Activated naive CD4-positive, alpha-beta T cell treated with anti-CD3 and anti-CD28 coated beads, Interleukin-2, amount 50 U/mL, for 16 hours (primary cell): ENCODE measurements at places on chromosomes 13 and 19.

- no peak for DNase-seq
Observed at GRCh38 chr13:44362394-44363040, 11.1 kb upstream of the SERP2 start.

DNA sequence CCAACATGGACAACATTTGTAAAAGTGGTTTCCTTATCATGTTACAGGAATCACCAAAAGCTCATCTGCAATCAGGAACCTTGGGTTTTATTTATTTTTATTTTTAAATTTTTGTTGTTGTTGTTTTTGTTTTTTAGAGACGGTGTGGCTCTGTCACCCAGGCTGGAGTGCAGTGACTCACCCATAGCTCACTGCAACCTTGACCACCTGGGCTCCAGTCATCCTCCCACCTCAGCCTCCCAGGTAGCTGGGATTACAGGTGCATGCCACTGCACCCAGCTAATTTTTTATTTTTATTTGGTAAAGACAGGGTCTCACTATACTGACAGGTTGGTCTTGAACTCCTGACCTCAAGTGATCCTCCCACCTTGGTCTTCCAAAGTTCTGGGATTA, 13.6 kb upstream of the SERP2 start:
- no peak for DNase-seq

GRCh38 chr13:109720758-109721184, 65.6 kb downstream of the IRS2 start:
- DNase-seq = no peak

- no peak for DNase-seq
Observed at GRCh38 chr13:20221772-20222171, 10.3 kb downstream of the GJB6 start.

- no peak for DNase-seq
Observed at GRCh38 chr13:43021926-43022670, 1.3 kb upstream of the DNAJC15 start.

GRCh38 chr13:76965759-76966421, 17.6 kb downstream of the ACOD1 start:
- no peak for DNase-seq

- DNase-seq = no peak
Observed at GRCh38 chr13:73231471-73231870, 172.7 kb downstream of the KLF5 start.

- DNase-seq = no peak
Observed at GRCh38 chr13:37934339-37935191, 65.0 kb upstream of the TRPC4 start.

DNA sequence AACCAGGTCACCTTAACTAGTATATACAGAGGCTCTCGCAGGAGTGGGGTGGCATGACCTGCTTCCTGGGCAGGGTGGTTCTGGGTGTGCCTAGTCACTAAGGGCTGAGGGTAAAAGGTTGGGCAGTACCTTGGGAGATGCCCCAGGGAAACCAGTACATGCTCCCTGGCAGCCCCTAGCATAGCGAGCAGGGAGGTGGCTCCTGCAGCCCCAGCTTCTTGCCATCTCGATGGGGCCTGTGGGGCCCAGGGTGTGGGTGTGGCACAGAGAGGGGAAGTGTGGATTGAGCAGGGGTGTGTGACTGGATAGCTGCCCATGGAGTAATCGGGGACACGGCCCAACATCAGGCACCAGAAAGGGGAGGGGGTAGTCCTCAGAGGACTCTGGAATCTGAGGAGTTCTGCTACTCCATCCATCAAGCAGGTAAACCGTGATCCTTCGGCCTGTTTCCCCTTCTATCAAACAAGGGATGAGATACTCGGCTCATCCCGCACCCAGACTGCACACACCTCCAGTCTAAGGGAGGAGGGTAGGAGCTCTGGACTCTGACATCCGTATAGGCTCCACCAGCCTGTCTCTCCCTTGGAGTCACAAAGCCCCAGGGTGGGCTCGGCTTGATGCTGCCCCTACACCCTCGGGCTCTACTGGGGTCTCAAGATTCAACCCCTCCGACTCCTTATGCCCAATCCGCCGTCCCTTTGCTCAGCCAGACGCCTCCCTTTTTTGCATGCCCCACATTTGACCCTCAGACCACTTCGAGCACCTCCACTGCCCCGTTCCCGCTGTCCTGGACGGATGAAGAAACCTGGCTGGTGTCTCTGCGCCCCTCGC, 1.1 kb downstream of the ZBTB45 start:
- no peak for DNase-seq
